AML-193 (cell line): ENCODE measurements at places on chromosomes 1 and 21.
A peak's percentile ranks its signal among the peaks of the same experiment; 100 is the strongest.

GRCh38 chr1:65508051-65508450 lies 87.6 kb downstream of the LEPR start:
- no peak for DNase-seq

DNA sequence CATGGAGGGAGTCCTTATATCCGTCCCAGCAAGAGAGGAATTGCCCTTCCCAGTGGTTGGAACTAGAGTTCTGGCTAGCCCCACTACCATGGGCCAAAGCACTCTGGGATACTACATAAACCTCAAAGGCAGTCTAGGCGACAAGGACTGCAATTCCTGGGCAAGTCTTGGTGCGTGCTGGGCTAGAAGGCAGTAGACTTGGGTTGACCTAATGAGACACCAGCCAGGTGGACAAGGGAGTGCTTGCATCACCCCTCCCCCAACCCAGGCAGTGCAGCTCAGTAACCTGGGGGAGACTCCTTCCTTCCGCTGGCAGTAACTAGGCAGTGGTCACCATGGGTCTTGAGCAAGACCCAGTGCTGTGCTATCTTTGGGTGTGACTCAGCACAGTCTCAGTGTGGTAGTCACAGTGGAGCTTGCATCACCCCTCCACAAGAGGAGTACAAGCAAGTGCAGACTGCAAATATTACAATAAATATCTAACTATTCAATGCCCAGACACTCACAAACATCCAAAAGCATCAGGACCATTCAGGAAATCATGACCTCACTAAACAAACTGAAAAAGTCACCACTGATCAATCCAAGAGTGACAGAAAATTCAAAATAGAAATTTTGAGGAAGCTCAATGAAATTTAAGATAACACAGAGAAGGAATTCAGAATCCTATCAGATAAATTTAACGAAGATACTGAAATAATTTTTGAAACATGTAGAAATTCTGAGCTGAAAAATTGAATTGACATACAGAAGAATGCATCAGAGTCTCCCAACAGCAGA lies 84.7 kb upstream of the LYPLAL1 start:
- peak; percentile 90 for DNase-seq

GRCh38 chr1:85617633-85618100 lies 37.1 kb downstream of the CCN1 start:
- no peak for DNase-seq

DNA sequence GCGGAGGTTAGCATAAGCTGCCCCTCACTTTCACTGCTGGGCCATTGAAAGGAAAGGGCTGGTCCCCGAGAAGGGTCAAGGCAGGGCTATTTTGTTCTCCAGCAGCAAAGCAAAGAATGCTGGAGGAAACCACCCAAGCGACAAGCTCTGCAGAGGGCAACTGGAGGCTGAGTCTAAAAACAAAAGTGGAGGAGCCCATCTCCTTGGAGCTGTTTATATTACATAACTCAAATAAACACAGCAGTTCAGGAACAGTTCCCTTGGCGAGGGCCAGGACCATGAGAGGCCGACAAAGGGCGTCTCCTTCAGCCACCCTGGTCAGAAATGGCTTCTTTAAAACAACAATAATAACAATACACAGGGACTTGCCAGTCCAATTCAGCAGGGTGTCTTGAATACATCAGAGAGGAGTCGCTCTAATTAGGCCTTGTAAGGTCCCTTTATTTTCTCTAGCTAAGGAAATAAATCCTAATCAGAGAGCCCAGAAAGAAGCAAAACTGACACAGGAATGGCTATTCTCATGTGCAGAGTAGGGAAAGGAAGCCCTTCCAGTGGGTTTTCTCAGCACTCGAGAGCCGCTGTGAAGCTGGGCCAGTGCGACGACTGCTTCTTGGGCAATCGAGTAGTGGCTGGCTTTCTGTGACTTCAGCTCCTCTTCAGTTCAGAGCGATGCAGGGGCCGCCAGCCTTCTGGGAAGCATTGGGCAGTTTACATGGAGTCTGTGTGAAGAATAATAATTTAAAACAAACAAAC lies 57.0 kb upstream of the TARBP1 start:
- DNase-seq = no peak
